ENCODE measurements at places on chromosomes 6 and 20.

DNA sequence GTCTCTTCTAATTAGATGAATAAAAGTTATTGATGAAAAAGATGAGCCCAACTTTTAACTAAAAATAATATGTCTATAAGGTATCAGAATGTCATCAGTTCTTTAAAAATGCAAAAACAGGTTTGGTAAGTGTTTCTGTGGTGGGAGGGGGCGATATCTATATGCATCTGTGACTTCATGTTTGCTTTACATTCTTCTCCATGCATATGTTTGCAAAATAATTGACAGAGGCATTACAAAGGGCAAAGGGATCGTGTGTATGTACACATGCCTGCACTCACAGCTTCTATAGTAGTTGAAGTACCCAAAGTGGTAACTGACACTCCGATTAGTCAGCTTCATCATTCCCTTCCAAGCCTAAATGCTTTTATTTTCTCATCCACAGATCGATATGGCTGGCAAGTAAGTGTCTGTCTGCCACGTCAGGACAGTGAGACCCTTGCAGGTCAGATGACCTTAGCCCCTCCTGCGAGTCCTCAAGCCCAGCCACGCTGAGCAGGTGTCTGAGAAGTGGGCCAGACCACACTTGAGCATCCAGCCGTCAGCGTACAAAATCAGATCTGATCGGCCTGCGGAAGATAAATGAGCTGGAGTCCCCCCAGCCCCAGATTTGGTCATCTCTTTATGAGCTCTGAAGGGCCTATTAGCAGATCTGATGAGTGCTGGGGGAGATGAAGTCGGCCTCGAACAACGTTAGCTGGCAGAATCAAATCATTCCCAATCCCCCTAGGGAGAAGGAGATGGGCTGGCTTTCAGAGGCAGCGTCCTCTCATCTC is 369.1 kb downstream of the MAFB start:
- DNase-seq = no peak

DNA sequence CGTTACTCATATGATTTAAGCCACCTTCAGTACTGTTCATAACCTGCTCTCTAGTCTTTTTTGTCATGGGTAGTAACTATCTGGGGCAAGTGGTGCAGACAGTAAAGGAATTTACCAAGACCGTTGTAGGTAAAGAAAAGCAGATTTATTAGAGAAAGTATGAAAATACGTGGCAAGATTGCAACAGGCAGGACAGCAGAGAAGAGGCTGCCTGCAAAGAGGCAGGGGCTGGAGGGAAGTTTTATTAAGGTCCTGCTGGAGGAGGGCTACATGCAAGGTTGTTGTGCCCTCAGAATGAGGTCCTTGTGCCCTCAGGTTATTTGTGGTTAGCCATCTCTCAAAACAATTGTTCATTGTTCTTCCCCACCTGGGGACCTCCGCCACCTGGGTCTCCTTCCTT is 444.3 kb downstream of the BCKDHB start:
- no peak for DNase-seq

- no peak for DNase-seq
Measured at GRCh38 chr6:30689022-30689865, 1.5 kb downstream of the NRM start.

DNA sequence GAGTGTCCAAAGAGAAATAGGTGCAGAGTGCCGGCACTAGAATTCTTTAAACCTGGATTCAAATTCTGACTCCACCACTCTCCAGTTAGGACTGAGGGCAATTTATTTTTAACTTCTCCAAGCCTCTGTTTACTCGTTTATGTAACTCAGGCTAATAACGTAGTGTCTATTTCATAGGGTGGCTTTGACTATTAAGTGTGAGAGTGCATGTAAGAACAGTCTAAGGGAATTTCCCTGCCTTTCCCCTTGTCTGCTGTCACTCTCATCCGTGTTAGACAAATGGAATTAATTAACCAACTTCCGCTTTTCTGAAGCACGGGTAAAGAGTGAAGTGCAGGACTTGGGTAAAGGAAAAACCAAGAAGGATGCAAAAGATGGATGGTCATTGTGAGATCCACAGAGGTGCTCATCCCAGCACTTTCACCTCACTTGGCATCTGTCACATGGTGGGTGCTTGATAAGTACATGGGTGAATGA is 4.1 kb upstream of the ZKSCAN8 start:
- no peak for DNase-seq

DNA sequence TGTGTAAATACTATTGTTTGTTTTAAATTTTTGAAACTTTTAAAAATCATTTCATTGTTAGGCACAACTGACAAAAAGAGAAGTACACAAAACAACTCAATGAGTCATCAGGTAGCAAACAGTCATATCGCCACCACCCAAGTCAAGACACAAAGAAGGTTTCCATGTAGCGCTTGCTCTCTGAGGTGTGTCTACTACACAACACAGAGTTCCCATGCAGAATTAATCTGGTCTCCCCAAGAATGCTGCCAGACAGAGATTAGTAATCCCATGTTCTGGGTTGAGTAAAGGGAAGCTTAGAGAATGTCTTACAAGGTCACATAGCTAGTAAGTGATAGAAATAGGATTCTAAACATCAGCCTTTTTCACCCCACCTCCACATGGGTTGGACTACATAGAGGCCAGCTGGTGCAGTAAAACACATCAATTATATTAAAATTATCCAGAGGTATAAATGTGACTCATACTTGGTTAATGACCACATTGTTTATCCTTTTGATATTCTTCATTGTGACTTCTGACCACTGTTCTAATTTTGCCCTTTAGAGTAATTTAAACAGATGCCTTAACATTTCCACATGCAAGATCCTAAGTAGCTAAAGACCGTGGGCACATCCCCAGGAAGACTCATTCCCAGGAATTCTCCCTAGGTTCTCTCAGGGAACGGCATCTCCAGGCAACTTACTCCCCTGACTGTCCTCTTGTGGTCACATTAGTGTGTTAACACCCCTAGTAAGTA is 413.5 kb downstream of the PRKN start:
- DNase-seq = no peak

GRCh38 chr6:144248476-144249301 is 36.4 kb upstream of the UTRN start:
- DNase-seq = peak; percentile 58

GRCh38 chr6:70040766-70041165 is 174.4 kb downstream of the COL19A1 start:
- no peak for DNase-seq

GRCh38 chr6:17022604-17023003 is 79.2 kb upstream of the STMND1 start:
- DNase-seq = no peak

GRCh38 chr20:21368791-21369190 is 28.5 kb downstream of the NKX2-4 start:
- DNase-seq = no peak

GRCh38 chr6:38760097-38760496 is 45.0 kb downstream of the DNAH8 start:
- no peak for DNase-seq

GRCh38 chr20:50032955-50033666 is 50.3 kb downstream of the SNAI1 start:
- no peak for DNase-seq

DNA sequence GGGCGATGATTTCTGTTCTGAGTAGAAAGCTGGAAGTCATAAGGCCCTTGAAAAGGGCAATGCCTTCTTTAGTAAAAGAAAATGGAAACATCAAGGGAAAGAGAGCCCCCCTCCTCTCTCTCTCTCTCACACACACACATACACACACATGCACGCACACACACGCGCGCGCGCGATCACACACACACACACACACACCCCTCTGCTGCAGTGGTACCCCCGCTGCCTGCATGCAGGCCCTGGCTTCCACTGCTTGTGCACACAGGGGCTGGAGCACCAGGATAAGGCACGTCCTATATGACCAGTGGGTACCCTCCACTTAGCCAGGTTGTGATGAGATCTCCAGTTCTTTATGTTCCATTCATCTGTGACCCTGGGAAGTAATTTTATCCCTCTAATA is 300.9 kb downstream of the SLC35F1 start:
- DNase-seq = no peak

GRCh38 chr20:61590236-61590635 is 338.2 kb downstream of the CDH4 start:
- no peak for DNase-seq

- DNase-seq = no peak
Measured at GRCh38 chr20:20184706-20185105, 132.4 kb downstream of the CFAP61 start.

GRCh38 chr6:93407186-93407585 is 12.2 kb downstream of the EPHA7 start:
- no peak for DNase-seq

- peak; percentile 57 for DNase-seq
Measured at GRCh38 chr20:46681032-46681854, 8.0 kb downstream of the TP53RK start.

- DNase-seq = peak; percentile 57
Measured at GRCh38 chr6:153023977-153024708, 21.6 kb upstream of the MTRF1L start.

GRCh38 chr6:112931832-112932231 is 584.7 kb downstream of the RFPL4B start:
- DNase-seq = peak; percentile 17

DNA sequence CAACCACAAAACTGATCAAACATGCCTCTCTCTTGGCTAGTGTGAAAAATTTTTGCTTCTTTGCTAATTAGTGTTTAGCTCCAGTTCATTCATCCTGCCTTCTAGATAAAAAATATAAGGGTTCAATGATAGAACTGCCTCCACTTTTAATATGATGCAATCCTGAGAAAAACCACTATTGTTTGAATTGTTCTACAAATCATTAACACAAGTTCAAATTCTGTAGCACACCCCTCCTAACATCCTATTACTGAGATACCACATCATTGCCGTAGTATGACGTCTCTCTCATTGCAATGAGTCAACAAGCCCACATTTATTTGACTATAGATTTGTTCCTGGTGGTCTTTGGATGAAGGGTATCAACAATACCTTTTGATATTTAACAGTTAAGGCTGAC is 365.8 kb upstream of the OPRM1 start:
- DNase-seq = no peak

GRCh38 chr6:156378853-156379252 is 398.3 kb upstream of the ARID1B start:
- no peak for DNase-seq

- DNase-seq = no peak
Measured at GRCh38 chr20:10805764-10806163, 132.0 kb upstream of the JAG1 start.

DNA sequence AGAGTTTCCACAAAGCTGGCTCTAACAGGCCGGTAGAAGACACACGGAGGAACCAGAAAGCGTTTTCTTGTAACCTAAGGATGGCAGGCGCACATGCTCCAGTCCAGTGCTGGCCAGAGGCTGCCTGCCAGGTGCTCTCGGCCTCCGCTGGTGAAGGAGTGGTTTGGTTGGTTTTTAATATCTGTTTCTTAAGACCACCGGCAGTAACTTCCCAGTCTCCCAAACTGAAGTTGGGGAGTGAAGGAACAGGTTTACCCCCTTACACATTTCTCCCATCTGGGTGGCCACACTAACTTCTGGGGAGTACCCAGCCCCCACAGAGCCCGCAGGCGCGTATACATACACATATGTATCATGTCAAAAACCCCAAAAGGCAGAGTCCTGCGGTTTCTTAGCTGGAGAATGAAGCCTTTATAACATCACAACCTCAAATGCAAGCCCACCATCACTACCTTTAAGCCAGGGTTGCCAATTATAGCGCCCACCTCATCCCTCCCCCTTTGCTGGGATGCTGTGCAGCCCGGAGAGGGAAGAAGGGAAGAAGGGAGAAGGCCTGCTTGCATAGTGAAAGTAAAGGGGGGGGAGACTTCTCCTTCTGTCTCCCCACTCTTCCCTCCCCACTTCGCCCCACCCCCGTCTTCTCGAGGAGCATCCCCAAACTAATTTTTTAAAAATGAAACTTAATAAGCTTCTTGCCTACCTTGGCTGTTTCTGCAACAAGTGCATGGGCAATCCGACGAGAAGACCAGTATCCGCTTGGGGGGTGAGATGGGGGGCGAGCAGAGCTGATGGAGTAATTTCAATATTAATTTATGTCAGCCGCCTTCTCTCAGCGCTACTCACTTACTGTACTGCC is 1.0 kb downstream of the TRERF1 start:
- peak; percentile 33 for DNase-seq

GRCh38 chr6:39839445-39839844 is 47.3 kb downstream of the DAAM2 start:
- no peak for DNase-seq

- DNase-seq = peak; percentile 19
Measured at GRCh38 chr6:100664274-100665040, 199.7 kb upstream of the SIM1 start.

- no peak for DNase-seq
Measured at GRCh38 chr6:2767657-2768524, 2.7 kb downstream of the WRNIP1 start.

DNA sequence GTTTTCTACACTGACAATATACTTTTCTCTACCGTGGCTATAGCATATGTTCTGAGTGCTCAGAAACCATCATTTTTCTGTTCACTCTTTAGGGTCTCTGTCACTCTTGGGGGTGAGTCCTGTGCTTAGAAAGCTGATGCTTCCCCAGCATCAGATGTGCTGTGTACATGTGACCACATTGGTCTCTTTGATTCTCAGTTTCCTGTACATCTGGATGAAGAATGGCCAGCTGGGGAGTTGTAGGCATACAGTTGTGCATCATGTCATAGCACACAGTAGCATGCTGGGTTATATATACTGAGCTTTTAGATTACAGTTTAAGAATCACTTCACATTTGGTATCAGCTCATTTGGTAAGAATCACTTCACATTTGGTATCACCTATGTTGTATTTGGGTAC is 238.6 kb upstream of the PREP start:
- no peak for DNase-seq

GRCh38 chr6:19127081-19127480 is 710.1 kb upstream of the ID4 start:
- no peak for DNase-seq

GRCh38 chr6:129264480-129265045 is 381.6 kb downstream of the LAMA2 start:
- DNase-seq = peak; percentile 6

DNA sequence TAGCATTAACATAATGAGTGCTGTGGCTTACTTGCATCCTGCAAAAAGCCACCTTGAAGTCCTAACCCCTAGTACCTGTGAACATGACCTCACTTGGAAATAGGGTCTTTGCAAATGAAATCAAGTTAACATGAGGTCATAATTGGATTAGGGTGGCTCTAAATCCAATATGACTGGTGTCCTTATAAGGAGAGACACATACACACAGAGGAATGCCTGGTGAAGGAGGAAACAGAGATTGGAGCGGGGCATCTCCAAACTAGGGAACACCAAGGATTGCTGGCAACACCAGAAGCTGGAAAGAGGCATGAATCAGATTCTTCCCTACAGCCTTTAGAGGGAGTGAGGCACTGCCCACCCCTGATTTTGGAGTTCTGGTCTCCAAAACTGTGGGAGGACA is 17.6 kb upstream of the RPS6KA2 start:
- DNase-seq = no peak

GRCh38 chr6:43426928-43427405 is 374 bp upstream of the ABCC10 start:
- DNase-seq = no peak

DNA sequence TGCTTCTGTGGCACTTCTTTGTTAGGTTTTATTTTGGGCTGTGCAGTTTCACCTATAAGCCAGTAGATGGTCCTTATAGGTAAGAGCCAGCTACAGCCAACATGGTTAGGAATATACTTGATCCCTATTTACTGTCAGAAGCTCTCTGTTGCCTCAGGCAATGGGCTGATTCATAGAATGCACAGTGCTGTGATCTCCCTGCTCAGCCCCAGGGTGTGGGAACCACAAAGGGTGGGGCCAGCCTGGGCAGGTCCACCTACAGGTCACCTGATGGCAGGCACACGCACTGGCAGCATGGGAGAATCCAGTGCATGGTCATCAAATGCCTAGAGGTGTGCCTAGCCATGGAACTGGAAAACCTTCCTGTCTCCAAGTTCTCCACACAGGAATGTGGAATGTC is 191.9 kb downstream of the MOXD1 start:
- no peak for DNase-seq

All from AG08395 (cell line).